ENCODE measurements at places on chromosomes 5 and 9.
A peak's percentile ranks its signal among the peaks of the same experiment; 100 is the strongest.

DNA sequence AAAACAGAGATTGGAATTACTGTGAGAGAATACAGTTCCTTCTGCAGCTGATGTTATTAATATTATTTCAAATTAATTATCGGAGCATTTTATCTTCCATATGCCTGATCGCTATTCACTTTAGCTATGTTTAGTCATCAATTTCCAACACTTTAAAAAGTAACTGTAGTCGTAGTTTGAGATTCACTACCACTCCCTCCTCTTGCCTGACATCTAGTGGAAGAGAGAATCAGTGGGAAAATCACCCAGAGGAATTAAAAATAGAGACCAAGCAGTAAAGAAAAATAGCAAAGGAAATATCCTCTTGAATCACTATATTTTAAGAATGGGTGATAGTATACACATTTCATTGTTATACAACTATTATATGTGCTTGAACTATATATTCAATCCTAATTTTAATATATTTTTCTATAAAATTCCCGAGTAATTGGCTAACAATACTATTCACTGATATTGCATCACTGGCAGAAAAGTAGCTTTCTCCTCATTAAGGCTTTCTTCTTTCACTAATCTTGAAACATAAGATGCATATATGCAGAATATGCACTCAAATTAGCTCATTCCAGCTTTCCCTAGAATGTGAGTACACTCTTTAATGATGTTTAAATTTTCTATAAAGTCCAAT, 708.7 kb downstream of the CDH9 start:
- no peak for DNase-seq

GRCh38 chr5:9523090-9523823, 22.6 kb downstream of the SEMA5A start:
- DNase-seq: no peak

- DNase-seq: no peak
These were observed 105.0 kb downstream of the ERCC6L2 start for GRCh38 chr9:95980262-95981125.

GRCh38 chr5:158979749-158980521, 119.8 kb downstream of the EBF1 start:
- DNase-seq: no peak

DNA sequence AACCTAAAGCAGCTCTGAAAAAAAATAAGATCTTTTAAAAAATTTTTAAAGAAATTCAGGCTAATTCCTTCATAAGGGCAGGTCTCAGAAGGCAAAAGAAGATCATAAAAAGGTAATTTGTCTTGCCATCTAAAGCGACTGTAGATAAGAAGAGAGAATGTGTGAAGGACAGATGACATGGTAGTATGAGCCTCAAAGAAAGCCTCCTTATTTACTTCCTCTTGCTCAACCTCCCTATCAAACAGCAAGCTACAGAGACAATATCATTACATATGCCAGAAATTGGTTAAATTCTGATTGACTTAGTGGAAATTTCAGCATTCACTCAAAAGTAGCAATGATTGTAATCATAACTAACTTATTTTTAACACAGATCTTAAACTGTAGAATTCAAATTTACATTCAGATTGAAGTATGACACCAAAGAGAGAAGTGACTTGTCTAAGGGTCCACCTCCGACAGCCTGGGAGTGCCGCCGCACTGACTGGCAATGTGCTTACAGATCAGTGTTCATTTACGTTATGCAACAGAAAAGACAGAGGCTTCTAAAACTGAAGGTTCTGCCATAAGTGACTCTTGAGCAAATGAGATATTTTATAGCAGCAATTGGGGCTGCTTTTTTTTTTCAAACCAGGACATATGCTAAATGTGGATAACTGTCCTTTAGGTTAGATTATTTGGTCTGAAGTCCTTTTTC, 132.0 kb downstream of the CEMIP2 start:
- DNase-seq: no peak

DNA sequence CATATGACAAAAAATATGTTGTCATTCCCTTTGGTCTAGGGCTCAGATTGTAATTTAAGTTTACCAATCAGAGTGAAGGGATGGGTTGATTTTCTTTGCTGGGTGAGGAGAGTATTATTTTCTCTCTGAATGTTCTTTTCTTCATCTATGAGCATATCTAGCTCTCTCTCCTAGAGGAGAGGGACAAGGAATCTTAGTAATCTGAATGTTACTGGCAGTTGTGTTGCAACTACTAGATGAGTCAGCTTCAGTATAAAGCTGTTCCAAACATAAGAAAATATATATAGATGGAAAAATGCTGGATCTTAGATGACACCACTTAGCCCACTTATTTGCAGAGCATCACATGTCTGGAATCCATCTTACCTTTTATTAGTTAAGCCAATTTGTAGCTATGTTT, 259.3 kb downstream of the TUSC1 start:
- DNase-seq: no peak

DNA sequence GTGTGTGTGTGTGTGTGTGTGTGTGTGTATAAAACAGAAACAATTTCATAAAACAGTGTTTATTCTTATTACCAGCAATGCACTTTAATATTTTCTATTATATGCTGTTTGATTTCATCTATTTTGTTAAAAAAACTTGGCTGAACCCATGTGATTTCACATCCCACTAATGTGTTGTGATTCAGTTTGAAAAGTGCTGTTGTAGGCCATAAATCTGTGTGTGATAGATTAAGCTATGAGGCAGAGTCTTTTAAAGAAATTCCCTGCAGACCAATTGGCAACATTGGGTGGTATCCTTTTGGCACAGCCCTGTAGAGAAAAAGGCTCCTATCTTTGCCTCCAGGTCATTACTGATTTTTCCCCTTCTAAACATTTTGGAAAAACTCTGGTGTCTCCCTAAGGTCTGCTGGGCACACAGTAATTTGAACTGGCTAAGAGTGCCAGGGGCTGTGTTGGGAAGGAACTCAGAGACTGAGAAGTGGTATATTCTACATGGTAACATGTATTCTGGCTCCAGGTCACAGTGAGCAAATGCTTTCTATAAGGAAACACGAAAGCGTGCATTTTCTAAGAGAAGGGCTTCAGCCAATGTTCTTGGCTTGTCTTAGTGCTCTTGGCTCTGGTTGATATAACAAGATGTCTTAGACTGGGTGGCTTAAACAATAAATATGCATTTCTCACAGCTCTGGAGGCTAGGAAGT, 4.5 kb downstream of the CAMK4 start:
- no peak for DNase-seq

DNA sequence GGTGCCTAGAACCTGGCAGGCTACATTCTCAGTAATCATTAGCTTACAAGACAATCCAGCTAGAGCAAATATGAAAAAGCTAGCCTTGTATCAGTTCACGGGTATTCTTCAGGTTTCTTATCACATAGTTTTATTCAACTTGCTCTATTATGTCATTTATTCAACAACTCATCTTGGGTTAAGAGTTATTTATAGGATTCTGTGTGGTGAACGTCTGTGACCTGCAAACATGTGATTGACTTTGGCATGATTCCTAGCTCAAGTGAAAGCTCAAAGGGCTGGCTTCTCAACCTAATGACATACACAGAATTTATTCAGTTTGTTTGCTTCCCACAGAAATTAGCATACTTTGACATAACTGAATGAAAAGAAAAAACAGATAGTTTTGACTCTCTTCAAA, 173.1 kb downstream of the PLPPR1 start:
- no peak for DNase-seq

- DNase-seq: no peak
These were observed 13.5 kb upstream of the NRARP start for GRCh38 chr9:137315581-137316011.

DNA sequence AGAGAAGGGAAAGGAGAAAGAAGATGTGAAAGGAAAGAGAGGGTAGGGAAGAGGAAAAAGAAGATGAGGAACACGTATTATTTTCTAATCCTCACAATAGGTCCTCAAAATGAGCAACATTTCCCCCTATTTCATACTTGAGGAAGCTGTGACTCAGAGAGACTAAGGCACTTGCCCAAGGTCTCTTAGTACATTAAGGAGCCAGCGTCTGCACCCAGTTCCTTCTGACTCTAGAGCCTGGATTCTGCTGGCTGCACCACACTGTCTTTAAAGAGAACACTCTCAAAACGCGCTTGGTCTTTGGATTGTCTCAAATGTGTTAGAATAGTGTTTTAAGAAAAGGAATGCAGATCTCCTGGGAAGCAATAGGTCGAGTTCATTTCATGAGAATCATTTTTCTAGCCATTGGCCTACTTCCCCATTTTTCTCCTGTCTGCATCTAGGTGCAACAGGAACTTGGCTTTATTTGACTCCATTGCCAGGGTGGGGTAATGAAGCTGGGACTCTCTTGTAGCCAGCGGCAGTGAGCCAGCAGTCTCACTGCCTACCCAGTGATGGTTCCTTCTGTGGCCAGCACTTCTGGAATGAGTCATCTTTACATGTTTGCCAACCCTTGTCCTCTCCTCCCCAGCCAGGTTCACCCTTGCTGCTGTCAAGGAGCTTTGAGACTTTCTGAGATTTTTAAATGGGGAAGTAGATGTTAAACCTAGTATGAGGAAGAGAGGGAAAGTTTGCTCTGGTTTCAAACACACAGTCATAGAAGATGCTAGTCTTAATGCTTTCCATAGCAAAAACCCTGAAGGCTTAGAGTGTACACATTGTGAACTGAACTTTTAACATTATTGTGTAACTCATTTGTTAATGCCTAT, 82.7 kb downstream of the DOCK8 start:
- DNase-seq: peak; percentile 43

DNA sequence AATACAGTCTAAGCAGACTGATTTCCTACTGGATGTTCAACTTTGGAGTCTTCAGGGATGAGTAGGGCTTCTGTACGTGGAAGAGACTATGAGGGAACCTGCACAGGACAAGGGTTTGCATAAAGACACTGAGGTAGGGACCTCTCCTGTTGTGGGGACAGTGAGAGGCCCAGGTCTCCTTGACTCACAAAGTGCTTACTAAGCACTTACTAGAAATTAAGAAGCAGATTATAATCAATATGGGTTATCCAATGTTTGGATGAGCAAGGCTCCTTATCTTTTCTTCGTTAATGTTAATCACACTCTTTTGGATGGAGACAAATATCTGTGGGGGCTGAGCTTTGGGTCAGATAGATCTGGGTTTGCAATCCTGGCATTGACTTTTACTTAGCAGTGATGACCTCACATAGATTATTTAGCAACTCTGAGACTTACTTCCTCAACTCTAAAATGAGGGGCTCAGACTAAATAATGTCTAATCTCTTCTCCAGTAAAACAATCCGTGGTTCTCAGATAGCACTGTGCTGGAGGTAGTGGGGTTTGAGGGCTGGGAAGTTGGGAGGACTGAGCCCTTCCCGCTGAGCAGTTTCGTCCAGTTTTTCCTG, 45.9 kb downstream of the PDCD1LG2 start:
- DNase-seq: no peak

All from CD4-positive, alpha-beta T cell treated with Interleukin-6 for 4 hours (primary cell).